Putamen (tissue), 1 donor: ENCODE measurements at places on chromosomes 6 and 20.

- peak; percentile 76 for DNase-seq
Observed at GRCh38 chr20:5135363-5136012, 8.7 kb downstream of the CDS2 start.

DNA sequence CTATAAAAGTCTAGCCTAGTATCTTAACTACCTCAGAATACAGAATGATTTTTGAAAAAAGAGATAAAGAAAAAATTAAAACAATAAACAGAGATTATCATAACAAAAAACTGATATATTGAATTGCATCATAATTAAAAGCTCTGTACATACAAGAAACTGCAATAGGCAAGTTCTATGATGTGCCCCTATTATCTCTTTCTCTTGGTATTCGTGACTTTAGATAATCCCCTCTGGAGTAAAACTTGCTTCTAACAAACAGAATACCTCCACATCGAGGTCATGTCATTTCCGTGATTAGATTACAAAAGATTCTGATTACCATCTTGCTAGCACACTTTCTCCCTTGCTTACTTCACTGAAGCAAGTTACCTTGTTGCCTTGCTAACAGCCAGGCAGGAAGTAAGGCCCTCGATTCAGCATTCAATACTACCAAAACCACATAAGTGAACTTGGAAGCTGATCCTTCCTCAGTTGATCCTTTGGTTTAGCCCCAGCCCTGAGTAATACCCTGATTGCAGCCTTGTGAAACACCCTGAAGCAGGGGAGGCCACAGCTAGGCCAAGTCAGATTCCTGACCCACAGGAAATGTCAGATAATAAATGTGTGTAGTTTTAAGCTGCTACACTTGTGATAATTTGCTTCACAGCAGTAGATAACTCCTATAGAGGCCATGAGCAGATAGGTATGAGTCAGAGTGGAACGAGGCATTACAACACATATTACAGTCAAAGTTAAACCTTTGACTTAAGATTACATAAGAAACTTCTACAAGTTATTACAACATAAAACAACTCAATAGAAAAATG lies 53.7 kb upstream of the TMX4 start:
- no peak for DNase-seq

DNA sequence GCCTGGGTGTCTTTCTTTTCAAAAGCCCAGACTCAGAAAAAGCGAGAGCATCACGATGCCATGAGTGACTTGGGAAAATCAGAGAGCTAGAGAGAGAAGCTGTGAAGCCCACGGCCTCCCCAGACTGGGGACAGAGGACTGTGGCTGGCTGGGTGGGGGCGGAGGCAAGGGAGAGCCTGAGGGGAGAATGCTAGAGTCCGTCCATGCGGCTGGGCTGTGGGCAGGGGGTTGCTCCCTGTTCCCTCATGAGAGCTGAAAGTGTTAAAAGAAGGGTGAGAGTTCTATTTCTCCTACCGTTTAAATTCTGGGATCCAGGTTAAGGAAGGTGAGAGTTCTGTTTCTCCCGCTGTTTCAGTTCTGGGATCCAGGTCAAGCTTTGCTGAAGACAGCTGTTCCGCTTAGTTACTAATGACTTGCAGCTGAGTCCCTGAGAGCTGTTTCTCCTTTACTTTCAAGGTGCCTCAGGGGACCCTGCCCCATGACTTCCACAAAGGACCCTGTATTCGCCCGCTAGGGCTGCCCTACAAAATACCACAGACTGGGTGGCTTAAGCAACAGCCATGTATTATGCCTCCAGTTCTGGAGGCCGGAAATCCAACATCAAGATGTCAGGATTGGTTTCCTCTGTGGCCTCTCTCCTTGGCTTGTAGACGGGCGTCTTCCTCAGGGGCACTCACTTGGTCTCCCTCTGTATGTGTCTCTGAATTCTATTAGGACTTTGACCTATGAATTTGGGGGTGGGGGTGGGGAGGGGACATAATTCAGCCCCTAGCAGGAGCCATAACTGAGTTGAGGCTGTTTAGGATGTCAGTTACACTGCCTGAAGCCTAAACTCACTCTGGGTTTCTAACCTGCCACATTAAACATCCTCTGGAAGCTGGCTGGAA lies 127.0 kb downstream of the PXDC1 start:
- no peak for DNase-seq

DNA sequence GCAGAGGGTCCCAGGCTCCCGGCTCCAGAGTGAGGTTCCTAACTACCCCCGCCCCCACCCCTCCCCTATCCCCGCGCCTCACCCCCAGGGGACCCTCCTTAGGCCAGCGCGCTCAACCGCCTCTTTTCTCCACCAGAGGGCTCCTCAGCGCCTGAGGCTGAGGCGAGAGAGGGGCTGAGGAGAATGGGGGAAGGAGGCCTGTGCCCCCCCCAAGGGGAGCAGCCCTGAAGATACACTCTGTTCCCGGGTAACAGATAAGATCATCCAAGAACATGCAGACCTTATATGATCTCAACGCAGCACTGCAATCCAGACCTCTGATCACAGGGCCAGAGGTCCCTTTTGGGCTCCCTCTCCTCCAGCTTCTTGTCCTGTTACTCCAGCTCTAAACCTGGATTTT lies 43.3 kb upstream of the MRPS10 start:
- no peak for DNase-seq

DNA sequence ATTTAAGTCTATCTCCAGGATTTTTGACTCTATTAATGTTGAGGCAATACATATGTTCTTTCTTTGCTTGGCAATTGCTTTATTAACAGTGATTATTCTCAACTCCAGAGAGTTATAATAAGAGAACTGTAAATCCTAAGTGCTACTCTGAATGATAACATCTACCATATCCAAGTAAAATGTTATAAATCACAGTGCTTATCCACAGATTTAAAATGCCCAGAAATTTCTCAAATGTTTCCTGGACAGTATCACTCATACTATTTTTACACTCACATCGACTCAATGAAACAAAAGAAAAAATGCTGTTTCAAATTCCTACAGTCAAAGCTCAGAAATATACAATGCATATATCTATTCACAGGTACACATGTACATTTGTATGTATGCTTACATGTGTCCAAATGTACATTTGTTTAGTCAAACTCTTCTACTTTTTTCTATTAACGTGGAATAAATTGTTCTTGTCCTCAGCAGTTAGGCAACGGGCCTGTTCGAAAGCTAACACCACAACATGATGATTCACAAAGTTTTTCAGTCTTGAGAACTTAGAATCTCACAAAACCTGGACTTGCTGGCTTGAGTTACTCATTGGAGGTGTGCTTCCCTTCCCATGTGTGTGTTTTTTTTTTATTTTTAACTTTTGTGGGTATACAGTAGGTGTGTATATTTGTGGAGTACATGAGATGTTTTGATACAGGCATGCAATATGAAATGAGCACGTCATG lies 193.0 kb downstream of the GJA10 start:
- no peak for DNase-seq

DNA sequence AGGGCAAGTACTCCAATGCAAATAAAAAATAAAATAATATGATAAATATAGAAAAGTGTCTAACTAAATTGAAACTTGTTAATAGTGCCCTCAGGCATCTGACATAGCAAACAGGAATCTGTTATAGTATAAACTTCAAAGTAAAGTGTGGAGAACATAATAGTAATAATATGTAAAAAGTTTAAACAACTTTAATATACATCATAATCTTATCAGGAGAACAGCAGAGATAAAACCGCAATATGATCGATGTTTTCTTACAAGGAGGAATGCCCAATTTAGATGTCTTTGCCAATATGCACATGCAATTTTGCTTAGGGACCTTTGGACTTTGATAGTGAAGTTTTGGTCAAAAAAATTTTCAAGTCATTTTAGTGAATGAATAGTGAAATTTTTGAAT lies 514.8 kb upstream of the IMPG1 start:
- no peak for DNase-seq

DNA sequence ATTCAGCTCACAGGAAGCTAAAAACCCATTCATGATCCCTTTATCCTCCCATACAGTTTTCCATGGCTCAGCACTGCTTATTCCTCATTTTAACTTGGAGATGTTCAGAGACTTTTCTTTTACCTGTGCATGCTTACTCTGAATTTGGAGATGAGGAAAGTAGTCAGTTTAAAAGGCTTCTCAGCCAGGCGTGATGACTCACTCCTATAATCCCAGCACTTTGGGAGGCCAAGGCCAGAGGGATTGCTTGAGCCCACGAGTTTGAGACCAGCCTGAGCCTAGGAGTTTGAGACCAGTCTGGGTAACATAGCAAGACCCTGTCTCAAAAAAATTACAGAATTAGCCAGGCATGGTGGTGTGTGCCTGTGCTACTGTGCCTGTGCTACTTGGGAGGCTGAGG lies 30.3 kb upstream of the TMEM217 start:
- DNase-seq: no peak

GRCh38 chr20:24588725-24589340 lies 119.4 kb downstream of the SYNDIG1 start:
- peak; percentile 35 for DNase-seq

DNA sequence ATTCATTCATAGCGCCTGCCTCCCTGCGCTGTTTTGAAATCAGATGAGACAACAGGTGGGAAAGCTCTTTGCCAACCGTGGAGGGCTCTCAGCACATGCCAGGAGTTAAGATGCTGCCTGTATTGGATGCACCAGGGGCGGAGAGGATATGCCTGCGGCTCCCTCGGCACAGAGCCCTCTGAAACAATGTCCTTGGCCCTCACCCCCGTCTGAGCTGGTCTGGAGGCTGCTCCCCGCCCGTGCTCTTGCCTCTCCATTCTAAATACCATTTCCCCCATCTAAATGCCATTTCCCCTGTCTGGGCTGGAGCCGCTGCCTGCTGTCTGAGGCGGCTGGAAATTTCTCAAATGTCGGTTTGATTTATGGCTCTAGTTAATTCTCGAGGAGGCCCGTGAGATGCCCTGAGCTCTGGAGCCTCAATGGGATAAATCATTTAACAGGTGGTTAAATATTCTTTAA lies 50.8 kb upstream of the MLN start:
- no peak for DNase-seq

- DNase-seq: no peak
Observed at GRCh38 chr20:11387189-11387754, 530.4 kb upstream of the BTBD3 start.

GRCh38 chr6:41278699-41279405 lies 7.6 kb downstream of the TREM1 start:
- DNase-seq: no peak

GRCh38 chr6:155349129-155349528 lies 34.8 kb upstream of the TFB1M start:
- DNase-seq: no peak

DNA sequence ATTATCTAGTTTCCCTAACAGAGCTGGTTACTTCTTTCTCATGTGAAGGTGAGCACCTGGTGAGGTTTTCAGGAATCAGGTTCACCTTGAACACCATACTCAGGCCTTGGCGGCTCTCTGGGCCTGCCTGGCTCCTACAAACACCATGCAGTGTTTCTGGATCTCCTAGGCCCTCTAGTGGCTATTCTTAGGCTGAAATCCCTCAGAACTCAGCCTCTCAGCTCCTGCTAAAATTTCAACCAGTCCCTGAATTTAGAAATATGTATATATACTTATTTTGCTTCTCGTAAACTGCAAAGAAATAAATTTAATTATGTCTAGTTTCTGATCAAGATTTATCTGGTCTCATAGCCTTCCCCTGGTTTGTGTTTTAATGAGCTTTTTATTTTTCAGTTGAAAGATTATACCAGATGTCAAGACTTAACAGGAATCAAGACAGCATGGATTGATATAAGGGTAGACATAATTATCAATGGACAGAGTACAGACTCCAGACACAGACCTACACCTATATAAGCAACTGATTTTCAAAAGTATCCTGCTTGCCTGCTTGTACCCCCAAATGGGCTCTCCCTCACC lies 55.9 kb downstream of the ANKEF1 start:
- peak; percentile 37 for DNase-seq

DNA sequence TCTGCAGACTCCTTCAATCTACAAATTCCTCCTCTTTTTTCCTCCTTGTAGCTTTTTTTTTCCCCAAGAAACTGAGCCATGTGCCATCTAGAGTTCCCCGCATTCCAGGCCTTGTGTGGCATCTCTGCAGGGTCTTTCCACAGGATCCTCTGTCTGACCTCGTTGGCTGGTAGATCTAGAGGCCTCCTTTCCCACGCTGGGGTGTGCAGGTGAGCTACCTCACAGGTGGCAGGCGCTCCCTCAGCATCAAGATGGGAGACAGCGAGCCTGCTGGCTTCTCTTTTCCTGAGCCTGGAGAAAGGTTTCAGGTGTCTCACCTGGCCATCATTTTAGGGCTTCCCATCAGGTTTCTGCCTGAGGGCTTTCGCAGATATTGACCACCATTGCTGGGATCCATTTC lies 9.6 kb upstream of the NELFCD start:
- DNase-seq: no peak

- DNase-seq: no peak
Observed at GRCh38 chr20:31881945-31882344, 11.5 kb downstream of the TTLL9 start.

GRCh38 chr20:4454111-4454510 lies 267.6 kb upstream of the PRND start:
- DNase-seq: no peak

DNA sequence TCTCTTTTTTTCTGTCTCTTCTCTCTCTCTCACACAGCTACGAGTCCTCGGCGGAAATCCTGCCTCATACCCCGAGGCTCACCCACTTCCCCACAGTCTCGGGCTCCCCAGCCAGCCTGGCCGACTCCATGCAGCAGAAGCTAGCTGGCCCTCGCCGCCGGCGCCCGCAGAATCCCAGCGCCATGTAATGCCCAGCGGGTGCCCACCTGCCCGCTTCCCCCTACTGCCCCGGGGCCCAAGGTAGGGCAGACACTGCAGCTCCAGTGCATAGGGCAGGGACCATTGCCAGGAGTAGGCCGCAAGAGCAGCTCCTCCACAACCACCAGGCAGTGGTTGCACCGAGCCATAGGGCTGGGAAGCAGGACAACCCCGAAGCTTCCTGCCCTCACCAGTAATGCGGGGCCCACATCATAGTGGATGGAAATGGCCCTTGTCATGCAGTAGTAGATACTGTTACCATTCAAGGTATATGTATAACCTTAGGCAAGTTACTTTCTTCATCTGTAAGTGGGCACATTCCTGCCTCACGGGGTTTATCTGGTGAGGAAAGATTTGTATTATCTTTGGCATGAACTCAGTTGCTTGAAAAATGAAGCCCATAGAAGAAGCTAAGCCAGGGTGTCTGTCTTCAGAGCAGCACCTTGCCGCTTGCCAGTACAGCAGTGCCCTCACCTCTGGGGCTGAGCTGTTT lies 36.9 kb upstream of the ID1 start:
- DNase-seq: no peak
